AG08396 (cell line): ENCODE measurements at places on chromosomes 5 and 9.

DNA sequence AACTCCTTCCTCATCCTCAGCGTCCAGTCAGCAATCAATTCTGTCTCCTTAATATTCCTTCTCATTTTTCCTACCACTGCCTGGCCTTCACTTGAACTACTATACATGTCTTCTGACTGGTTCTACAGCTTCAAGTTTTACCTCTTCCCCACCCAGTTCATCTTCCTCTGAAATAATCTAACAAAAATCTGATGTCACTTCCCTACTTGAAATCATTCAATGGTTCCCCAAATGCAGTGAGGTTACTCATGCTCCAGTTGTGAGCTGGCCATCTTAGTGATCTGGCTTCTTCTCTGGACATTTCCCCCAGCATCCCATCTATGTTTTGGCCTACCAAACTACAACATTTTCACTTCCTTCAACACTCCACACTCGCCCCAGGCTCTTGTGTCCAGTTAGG is 14.9 kb upstream of the TMEM267 start:
- DNase-seq: no peak

- peak; percentile 31 for DNase-seq
Measured at GRCh38 chr5:84242286-84242685, 142.4 kb downstream of the EDIL3 start.

- DNase-seq: no peak
Measured at GRCh38 chr9:4970970-4971641, 14.0 kb upstream of the JAK2 start.

- DNase-seq: no peak
Measured at GRCh38 chr5:161660806-161661205, 24.7 kb upstream of the GABRA6 start.

- DNase-seq: no peak
Measured at GRCh38 chr9:87141124-87141523, 193.8 kb upstream of the GAS1 start.

GRCh38 chr5:33806738-33807442 is 84.9 kb downstream of the ADAMTS12 start:
- DNase-seq: peak; percentile 31

DNA sequence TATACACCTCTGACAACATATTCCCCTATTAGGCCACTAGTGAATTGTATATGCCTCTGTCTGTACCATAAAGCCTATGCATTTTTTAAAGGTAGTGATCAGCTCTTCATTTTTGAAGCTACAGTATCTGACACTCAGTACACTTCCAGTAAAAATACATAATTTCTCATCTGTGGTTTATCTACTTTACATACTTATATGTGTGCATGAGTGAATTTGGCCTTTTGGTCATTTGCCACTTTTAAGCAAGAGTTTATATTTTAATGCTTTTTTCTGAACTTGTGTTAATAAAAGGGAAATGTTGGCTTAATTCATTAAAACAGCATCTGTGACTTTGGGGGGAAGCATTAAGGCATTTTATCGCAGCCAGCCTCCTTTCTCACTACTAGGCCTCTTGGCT is 47.8 kb downstream of the ST8SIA4 start:
- DNase-seq: no peak

GRCh38 chr9:13606586-13606985 is 327.1 kb upstream of the MPDZ start:
- no peak for DNase-seq

DNA sequence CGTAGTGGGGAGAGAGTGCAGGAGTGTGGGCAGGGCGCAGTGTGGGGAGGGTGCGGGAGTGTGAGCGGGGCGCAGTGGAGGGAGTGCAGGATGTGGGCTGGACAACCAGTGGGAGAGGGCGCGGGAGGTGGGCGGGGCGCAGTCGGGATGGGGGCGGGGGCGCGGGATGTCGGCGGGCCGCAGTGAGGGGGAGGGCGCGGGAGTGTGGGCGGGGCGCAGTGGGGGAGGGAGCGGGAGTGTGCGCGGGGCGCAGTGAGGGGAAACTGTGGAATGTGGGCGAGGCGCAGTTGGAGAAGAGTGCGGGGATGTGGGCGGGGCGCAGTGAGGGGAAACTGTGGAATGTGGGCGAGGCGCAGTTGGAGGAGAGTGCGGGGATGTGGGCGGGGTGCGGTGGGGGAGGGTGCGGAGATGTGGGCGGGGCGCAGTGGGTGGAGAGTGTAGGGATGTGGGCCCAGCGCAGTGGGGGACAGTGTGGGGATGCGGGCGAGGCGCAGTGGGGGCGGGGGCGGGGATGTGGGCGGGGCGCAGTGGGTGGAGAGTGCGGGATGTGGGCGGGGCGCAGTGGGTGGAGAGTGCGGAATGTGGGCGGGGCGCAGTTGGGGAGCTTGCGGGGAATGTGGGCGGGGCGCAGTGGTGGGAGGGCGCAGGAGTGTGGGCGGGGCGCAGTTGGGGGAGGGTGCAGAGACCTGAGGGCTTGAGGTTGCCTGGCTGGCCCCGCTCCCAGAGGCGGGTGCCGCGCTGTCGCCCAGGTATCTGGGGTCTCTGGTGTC is at the start of gene NXNL2:
TSS of gene NXNL2 (plus strand) at position 723 of the 770 bp plus-strand sequence. CDS start 257 bp downstream, outside the sequence.
- DNase-seq: peak; percentile 93

- peak; percentile 16 for DNase-seq
Measured at GRCh38 chr5:111017731-111018130, 53.8 kb upstream of the TSLP start.

DNA sequence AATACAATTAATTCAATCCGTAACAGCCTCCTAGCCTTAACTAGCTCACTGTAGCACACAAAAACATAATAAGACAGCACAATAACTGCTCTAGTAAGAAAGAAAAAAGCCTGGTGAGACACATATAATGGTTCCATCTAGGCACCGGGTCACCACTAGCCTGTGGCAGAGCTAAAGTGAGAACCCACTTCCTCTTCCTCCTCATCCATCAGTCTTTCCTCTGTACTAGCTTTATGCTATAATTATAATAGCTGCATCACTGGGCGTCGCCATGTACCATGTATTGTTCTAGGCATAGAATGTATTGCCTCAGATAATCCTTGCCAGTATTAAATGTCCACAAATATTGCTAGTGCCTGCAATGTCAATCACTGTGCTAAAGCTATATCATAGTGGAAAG is 23.1 kb downstream of the ADRB2 start:
- no peak for DNase-seq
